Left lung (tissue), 14 donors: ENCODE measurements at places on chromosomes 4 and X. TPM values are rescaled to one million over a fixed set of nuclear protein-coding genes. Genes with fewer than 3 reads are reported as not detected.

DMD gene
- 16.6 TPM for total RNA-seq

HTT gene
- total RNA-seq: 72.9 TPM

SHISA3 gene
- 2.9 TPM for total RNA-seq

BMX gene
- 2.6 TPM for total RNA-seq

ADH6 gene
- total RNA-seq: not detected

NUDT11 gene
- 0.58 TPM for total RNA-seq

LUZP4 gene
- not detected for total RNA-seq

ODAPH gene
- total RNA-seq: not detected

CLGN gene
- total RNA-seq: 1.6 TPM

ADAMTS3 gene
- 3.0 TPM for total RNA-seq

CENPVL3 gene
- total RNA-seq: not detected

GPR50 gene
- not detected for total RNA-seq

DUSP21 gene
- total RNA-seq: not detected

PABPC1L2B gene
- not detected for total RNA-seq

SORBS2 gene
- total RNA-seq: 50.8 TPM

MMRN1 gene
- 62.1 TPM for total RNA-seq

ATP8A1 gene
- total RNA-seq: 37.2 TPM

SPACA5 gene
- not detected for total RNA-seq

ETNPPL gene
- total RNA-seq: not detected

UCP1 gene
- not detected for total RNA-seq

NXT2 gene
- total RNA-seq: 10.7 TPM

ANOS1 gene
- 85.9 TPM for total RNA-seq

PLAC8 gene
- 20.1 TPM for total RNA-seq

SOX3 gene
- not detected for total RNA-seq

ZNF157 gene
- total RNA-seq: 0.20 TPM

ADH7 gene
- not detected for total RNA-seq

DUX4 gene
- total RNA-seq: not detected

NAA11 gene
- not detected for total RNA-seq

MBNL3 gene
- 20.4 TPM for total RNA-seq

TMSB15B gene
- 5.1 TPM for total RNA-seq

ZNF630 gene
- total RNA-seq: 3.0 TPM

MAGEA9B gene
- not detected for total RNA-seq

AWAT2 gene
- total RNA-seq: not detected

CTBP1 gene
- total RNA-seq: 167 TPM

HHIP gene
- total RNA-seq: 50.1 TPM

SPIN3 gene
- 10.0 TPM for total RNA-seq

CPEB2 gene
- 27.7 TPM for total RNA-seq

OTC gene
- 1.5 TPM for total RNA-seq

TMPRSS11B gene
- total RNA-seq: not detected

ASB12 gene
- total RNA-seq: not detected

RHOXF2 gene
- not detected for total RNA-seq

C4orf50 gene
- 0.10 TPM for total RNA-seq
